Activated CD8-positive, alpha-beta memory T cell treated with anti-CD3 and anti-CD28 coated beads for 48 hours (primary cell): ENCODE measurements at places on chromosomes 2 and 18.

DNA sequence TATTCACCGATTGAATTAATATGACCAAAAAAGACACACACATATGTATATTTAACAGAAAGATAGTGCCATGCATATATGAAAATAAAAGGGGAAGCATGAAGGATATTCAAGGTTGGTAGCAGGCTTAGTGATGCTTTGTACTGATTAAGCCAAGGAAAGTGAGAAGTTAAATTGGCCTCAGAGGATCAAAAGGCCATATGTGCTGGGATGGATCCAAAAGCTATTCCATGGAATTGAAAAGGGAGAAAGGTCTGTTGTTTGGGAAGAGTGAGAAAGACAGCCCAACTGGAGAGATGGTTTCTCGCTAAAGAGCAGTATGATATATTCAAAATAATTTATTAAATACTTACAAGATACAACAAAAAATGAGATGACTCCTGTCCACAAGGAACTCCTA is 65.9 kb downstream of the INSIG2 start:
- DNase-seq, result no peak

DNA sequence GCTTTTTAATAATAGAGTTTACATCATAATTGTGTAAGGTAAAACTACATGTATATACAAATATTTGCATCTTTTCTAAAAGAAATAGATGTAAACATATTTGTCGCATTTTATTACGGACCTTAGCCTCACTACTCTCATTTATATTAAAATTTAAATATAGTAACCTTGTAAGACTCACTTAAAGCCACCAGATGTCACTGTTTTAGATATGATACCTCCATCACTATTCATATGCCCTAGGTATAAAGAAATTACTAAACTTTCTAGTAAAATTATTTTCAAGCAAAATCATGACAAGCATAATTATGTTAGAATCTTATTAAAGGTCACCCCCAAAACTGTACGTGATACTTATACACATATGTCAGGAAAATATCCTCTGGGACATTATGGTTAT is 674.3 kb upstream of the REG3G start:
- no peak for DNase-seq

DNA sequence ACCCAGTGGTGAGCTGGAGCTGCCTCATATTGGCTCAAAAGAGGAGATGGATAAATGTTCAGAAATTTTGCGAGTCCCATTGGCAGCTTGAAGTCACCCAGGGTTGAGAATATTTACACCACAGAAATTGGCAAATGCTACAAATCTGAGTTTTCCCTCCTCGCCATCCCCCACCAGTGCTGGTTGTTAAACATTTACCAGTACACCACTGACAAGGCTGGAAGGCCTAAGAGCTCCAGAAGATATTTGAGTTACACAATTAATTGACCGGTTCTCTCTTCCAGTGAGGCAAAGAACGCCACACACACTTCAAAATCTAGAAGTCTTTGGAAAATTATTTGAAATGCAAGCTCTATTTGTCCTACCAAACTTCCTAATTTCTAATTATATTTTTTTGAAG is 47.5 kb upstream of the ATIC start:
- no peak for DNase-seq

DNA sequence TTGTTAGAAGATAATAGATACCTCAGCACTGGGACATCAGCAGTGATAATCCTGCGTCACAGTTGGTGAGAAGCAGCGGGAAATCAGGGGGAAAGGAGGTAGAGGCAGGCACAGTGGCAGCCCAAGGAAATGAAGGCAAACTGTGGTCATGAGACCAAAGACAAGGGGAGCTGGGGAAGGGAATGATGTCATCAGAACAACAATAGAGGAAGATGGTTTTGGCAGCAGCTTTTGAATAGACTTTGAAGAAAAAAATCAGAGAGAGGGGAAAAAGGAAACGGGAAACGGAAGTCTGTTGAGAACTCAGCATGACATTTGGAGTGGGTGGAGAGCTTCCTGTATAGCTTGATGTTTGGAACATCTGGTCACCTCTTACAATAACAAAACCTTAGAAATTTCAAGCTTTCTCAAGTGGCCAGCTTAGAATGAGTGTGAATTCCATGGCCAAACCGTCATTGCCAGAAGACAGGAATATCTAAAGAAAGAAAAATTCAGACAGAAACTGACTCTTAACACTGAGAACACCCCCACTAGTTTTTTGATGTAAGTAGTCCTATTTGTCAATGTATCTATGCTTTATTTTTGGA is 18.4 kb upstream of the YES1 start:
- no peak for DNase-seq

DNA sequence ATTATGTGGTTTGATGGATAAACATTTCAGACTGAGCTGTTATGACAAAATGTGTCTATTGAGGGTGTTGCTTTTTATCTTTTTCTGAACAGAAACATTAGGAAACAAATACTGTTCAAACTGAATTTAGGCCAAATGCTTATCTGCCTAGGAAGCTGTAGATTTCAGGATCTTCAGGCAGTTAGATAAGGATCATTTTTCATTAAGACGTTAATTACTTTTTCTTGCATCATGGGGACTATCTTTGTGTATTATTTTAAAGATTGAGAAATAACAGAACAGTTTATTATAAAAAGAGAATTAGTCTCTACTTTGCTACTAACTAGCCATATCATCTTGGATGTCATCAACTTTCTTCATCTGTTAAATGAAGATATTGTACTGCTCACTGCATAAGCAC is 107.5 kb downstream of the TTC27 start:
- DNase-seq, result no peak

GRCh38 chr2:222582928-222583327 is 73.0 kb downstream of the FARSB start:
- DNase-seq, result no peak

- DNase-seq, result no peak
These were observed 215.9 kb downstream of the SP3 start for GRCh38 chr2:173749315-173749714.

- DNase-seq, result no peak
These were observed 21.5 kb downstream of the GCA start for GRCh38 chr2:162365392-162365791.

- DNase-seq, result no peak
These were observed 245.6 kb upstream of the TCF4 start for GRCh38 chr18:55833543-55833942.

DNA sequence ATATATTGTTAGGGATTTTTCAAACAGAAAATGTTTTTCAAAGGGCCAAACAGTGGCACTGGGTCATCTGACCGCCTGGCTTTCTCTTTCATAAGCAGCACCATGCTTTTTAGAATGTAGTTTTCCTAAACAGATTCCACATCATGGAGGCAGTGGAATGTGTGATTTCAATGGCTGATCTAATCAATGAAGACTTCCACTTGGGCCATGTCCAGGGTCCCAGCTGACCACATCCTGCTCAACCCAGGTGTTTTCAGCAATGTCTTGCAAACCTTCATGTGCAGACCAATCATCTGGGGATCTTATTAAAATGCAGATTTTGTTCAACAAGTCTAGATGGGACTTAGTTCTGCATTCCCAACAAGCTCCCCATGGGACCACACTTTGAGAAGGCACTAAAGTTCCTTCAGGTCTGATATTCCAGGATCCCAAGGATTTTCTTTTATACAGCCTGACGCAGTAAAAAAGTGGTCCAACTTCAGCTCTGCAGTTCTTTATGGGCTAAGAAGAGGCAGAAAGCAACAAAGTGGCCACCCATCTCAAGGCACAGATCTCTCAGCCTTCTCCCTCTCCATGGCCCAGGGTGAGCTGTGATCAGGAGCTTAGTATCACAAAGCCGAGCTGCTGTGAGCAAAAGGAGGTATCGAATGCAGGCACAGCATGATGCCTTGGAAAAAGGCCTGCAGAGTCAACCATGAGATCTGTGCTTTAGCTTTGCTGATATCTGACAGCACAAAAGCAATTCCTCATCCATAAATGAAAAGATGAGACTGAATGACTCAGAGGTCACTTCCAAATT is 3.7 kb downstream of the ALKAL2 start:
- no peak for DNase-seq

- no peak for DNase-seq
These were observed 153.5 kb downstream of the SLC39A10 start for GRCh38 chr2:195810340-195811098.

GRCh38 chr2:15049096-15049993 is 416.8 kb downstream of the LRATD1 start:
- no peak for DNase-seq

DNA sequence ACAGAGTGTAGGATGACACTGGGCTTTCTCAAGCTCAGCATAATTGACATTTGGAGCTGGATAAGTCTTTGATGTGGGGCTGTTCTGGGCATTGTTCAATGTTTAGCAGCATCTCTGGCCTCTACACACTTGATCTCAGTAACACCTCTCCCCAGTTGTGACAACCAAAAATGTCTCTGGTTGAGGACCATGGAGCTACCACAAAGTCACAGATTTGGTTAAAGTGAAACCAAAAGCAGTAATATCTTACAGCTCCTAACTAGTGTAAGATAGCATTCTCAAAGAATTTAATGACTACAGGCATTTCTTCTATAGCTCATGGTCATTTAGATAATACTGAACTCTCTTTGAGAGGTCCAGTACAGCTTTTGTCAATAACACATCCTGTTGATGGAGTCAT is 23.4 kb upstream of the PAX3 start:
- no peak for DNase-seq

- DNase-seq, result no peak
These were observed 463 bp downstream of the PPP1CB start for GRCh38 chr2:28751956-28752630.

DNA sequence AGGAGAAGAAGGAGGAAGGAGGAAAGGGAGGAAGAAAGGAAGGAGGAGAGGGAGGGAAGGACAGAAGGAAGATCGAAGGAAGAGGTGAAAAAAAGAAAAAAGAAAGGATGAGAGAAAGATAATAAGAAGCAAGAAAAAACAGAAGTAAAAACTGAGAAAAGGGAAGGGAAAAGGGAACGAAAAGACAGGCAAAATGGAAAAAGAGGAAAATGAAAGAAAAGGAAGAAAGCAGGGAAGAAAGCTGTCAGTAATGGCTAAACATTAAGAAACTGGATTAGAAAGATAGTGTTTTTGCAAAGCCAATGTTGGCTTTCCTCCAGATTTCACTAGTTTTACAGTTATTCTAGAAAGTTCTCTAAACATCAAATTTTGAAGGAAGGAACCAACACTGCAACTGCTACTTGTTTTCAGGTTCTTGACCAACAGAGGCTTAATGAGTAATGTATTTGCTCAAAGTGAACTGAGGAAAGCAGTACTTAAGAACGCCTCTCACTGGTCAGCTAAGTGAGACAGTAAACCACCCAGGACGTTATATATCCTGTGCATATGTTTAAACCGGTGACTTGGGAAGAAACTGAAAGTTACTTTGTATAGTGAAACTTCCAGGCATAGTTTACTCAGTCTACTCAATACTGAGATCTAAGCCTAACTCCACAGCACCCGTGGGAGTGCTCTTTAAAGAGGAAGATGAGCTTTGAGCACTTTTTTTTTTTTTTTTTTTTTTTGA is 286.2 kb upstream of the TRIB2 start:
- no peak for DNase-seq

DNA sequence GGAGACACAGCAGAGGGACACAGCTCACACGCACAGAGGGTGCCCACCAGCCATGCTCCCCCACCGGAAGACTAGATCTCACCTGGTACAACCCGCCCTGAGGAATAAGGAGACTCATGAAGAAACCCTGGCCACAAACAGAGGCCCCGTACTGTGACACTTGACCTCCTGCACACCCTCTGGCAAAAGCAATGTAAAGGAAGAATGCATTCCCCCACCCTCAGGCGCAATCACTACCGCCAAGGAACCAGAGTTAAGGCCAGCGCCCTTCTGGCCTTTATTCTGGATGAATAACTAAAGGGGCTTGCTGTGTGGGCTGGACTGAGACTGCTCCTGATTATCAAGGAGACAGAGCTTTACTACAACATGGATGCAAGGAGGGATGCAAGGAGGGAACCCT is 509.2 kb upstream of the SPHKAP start:
- DNase-seq, result no peak
